Stimulated activated CD8-positive, alpha-beta memory T cell treated with anti-CD3 and anti-CD28 coated beads, Interleukin-4, amount 100 ng/mL, for 4 hours (primary cell): ENCODE measurements at places on chromosomes 11 and 22.

- DNase-seq = no peak
Measured at GRCh38 chr11:64713781-64714363, 9.1 kb downstream of the NRXN2 start.

- DNase-seq = no peak
Measured at GRCh38 chr11:115151010-115151409, 353.2 kb downstream of the CADM1 start.

DNA sequence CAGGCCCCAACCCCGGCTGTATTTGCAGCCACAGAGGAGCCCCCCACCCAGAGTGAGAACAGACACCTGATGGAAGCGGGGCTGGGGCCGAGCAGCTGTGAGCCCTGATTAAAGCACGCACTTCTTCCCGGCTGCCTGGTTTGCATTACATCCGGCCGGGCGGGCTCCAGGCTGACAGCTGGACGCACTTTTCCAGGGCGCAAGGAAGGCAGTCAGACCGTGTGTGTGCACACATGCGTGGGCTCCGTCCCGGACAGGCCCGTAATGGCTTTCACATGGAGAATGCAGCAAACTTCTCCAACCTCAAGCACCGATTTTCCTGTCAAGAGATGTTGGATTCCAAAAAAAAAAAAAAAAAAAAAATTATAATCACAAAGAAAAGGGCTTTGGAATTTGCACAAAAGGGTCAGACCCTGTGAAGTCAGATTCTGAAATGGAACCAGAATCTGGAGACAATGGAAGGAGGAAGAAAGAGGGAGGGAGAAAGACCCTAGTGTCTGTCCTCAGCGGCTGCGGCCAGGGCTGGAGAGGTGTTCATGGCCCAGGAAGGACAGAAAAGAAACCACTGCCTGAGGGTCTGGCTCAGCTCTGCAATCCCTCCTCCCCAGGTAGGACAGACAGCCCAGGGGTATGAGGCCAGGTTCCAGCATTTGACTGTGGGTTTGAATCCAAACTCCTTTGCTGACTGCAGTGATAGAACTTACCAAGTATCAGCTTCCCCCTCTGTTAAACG, 365.5 kb downstream of the MN1 start:
- DNase-seq = no peak

GRCh38 chr11:118715837-118716260, 36.4 kb upstream of the TREH start:
- no peak for DNase-seq

- DNase-seq = no peak
Measured at GRCh38 chr11:86499723-86500129, 125.0 kb downstream of the CCDC81 start.

- no peak for DNase-seq
Measured at GRCh38 chr11:31499576-31500178, 9.7 kb downstream of the IMMP1L start.

GRCh38 chr22:19086896-19087295, 35.3 kb downstream of the DGCR2 start:
- DNase-seq = no peak

- DNase-seq = no peak
Measured at GRCh38 chr11:72411623-72412419, 22.5 kb downstream of the CLPB start.

- DNase-seq = no peak
Measured at GRCh38 chr11:259413-259812, 18.8 kb upstream of the NLRP6 start.

- DNase-seq = no peak
Measured at GRCh38 chr11:20023082-20023426, 137.2 kb downstream of the DBX1 start.

DNA sequence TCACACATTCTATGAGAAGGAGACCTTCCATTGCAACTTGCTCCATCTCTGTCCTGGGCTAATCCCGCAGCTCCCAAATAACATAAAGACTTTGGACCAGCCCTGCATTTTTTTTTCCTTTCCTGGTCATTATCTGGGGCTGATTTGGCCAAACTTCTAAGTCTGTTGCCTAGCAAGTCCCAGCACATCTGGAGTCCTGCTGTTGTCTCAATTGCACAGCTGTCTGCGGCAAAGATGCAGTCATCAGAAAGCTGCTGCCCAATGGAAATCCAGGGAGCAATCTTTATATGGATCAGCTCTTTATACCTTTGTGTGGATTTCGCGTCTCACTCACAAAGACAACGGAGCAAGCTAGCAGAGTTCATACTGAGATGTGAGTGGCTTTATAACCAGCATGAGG, 105.9 kb downstream of the NXPE2 start:
- no peak for DNase-seq

- DNase-seq = no peak
Measured at GRCh38 chr11:34928960-34929680, 12.7 kb downstream of the PDHX start.

DNA sequence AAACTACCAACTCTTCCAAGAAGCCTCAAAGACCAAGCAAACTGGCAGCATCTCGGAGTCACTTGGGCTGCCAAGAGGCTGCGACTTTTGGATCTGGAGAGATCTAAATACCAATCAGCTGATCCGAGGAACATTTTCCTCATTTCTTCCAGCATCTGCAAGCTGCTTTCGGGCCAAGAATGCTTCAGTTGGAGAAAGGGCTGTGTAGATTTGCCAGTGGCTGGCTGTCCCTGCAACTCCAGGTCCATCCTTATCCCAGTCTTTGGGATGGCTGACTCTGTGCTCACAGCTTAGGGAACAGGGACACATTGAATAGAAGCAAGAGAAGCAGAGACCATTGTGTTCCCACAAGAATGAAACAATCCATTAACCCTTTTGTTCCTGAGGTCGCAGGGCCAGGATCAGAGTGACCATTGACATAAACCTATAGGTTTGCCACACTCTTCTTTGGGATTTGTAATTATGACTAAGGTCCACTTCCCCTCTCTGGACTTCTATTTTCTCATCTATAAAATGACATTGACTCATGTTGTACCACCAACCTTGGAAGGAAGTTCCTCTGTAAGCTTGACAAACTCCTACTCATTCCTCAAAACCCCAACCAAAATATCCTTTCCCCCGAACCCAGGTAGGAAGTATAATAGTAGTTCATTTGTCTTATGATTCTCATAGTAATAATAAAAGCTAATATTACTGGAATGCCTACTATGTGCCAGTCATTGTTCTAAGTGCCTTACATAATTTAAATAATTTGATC, 340.8 kb downstream of the MN1 start:
- no peak for DNase-seq

DNA sequence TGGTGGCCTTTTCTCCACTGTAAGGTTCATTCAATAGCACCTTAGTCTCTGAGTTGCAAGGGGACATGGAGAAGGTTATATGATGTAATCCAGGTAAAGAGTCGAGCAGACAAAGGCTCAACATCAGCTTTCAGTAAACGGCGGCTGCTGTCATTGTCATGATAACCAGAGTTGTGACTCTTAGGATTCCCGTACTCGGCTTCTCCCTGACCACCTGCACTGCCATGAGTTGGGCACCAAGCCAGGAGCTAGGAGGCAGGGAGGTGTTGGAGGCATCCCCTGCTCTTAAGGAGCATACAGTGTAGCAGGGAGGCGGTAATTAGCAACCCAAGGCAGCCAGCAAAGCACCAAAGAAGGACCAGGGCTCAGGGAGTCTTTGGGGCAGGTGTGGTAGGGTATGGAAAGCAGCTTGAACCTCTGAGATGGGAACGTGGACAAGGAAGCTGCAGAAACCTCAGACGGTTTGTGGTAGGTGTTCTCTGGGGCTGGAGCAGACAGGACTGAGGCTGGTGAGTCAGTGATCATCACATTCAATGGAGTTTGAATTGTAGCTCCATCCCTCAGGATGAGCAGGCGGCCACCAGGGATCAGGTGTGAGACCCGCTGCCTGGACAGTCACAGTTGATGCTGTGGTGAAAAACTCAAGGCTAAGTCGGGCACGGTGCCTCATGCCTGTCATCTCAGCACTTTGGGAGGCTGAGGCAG, 31.7 kb downstream of the LIF start:
- DNase-seq = no peak

- no peak for DNase-seq
Measured at GRCh38 chr11:110492321-110492685, 62.6 kb downstream of the FDX1 start.

GRCh38 chr11:1176224-1177019, 18.7 kb downstream of the MUC5AC start:
- no peak for DNase-seq

- DNase-seq = no peak
Measured at GRCh38 chr22:36411589-36412258, 24.0 kb upstream of the MYH9 start.

- no peak for DNase-seq
Measured at GRCh38 chr11:26399336-26399735, 67.4 kb downstream of the ANO3 start.

- DNase-seq = no peak
Measured at GRCh38 chr11:2801711-2802388, 83.7 kb downstream of the CDKN1C start.

DNA sequence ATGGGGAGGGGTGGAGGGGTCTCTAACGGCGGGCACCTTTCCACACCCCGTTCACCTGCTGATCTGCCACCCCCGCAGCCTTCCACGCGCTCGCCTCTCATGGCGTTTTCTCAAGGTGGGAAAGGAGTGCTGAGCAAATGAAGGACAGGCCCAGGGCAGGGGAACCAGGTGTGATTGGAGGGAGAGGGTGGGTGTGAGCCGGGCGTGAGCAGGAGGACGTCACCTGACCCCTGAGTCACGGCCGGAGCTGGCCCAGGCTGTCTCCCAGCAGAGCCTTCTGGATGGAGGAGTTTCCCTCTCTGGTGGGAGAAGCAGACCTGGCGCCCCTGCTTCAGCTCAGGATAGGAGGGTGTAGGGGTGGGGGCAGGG, 14.0 kb upstream of the ARHGAP8 start:
- no peak for DNase-seq

DNA sequence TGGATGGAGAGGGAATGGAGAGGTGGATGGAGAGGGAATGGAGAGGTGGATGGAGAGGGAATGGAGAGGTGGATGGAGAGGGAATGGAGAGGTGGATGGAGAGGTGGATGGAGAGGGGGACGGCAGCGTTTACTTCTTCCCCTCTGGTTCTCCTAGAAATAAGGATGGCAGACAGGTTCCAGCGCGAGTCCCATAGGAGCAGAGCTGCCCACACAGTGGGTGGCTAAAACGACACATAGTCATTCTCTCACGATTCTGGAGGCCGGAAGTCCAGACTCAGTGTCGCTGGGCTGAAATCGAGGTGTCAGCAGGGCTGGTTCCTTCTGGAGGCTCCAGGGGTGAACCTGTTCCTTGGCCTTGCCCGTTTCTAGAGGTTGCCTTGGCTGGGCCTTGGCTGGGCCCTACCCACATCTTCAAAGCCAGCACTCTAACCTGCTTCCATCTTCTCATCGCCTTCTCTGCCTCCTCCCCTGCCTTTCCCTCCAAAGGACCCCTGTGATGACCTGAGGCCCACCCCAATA, 12.7 kb upstream of the CTSD start:
- DNase-seq = no peak

DNA sequence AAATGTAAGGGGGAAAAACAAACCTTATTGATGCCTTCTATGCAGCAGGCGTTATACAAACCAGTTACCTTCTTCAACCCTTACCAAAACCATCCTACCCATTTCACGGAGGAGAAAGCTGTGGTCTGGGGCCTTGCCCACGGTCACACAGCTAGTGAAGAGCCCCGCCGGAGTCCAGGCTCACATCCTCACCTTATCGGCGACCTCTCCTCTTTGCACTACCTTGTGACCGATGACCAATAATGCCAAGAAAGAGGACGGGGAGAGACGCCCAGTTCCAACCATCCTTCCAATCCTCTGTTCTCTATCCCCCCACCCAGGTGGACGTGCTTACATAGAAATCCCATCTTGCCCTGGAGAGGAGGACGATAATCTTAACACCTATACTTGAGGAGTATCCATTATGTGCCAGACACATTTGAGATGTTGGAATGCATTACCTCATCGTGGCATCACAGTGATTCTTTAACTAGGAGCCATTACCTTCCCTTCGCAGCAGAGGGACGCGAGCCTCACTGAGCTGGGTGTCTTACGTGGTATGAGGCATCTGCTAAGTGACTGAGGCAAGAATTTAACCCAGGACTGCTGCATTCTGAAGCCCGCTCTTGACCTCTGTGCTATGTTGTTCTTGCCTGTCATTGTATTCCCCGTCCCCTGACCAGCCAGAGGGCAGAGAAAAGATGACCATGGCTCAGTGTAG, 253.7 kb upstream of the B3GAT1 start:
- DNase-seq = no peak

- no peak for DNase-seq
Measured at GRCh38 chr22:35109616-35110015, 43.7 kb downstream of the ISX start.

DNA sequence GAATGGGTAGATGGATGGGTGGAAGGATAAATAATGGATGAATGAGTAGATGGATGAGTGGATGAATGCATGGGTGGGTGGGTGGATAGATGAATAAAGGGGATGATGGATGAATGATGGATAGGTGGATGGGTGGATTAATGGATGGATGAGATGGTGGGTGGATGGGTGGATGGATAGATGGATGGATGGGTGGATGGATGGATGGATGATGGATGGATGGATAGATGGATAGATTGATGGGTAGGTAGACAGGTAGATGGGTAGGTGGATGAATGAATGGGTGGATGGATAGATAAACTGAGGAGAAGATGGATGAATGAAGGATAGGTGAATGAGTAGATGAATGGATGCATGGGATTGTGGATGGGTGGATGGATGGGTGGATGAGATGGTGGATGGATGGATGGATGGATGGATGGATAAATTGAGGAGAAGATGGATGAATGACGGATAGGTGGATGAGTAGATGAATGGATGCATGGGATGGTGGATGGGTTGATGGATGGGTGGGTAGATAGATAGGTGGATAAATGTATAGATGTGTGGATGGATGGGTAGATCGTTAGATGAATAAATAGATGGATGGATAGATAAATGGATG, 331.3 kb downstream of the MN1 start:
- DNase-seq = no peak

DNA sequence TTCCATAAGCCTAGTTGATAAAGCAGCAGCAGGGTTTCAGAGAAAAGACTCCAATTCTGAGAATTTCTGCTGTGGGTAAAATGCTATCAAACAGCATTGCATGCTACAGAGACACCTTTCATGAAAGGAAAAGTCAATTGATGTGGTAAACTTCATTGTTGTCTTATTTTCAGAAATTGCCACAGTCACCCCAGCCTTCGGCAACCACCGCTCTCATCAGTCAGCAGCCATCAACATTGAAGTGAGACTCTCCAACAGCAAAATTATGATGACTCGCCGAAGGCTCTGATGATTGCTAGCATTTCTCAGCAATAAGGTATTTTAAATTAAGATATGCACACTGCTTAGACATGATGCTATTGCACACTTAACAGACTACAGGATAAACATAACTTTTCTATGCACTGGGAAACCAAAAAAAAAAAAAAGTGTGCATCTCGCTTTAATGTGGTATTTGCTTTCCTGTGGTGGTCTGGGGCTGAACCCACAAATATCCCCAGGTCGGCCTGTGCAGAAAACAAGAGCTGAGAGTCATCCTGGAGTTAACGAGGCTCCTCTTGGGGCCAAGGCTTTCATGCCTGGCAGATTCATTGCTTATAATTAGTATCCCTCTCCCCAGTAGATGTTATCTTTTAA, 192.1 kb downstream of the CTTN start:
- DNase-seq = no peak
